ENCODE measurements at places on chromosomes 7 and 10.

DNA sequence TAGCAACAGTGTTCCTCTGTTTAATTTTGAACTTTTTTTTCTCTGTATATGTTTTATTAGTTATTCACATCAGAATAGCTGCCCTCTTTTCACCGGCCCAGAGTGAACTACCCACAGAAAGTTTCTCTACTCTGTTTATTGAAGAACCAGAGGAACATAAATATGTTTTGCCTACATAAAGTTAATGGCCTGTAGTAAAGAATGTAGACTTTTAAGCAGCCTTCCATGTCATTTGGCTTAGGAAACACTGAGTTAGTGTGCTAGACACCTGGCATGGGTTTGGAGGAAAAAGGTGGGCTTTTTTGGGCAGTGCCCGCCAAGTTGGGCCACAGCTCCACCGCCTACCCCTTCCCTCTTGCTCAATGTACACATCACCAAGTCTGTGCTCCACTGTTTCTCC is 8.9 kb upstream of the MEST start:
- DNase-seq, result no peak

- peak; percentile 64 for DNase-seq
Measured at GRCh38 chr7:116173051-116174028, 37.0 kb upstream of the TES start.

GRCh38 chr10:79111846-79112614 is 43.3 kb downstream of the ZMIZ1 start:
- no peak for DNase-seq

- no peak for DNase-seq
Measured at GRCh38 chr7:141178486-141179135, 104.7 kb downstream of the TMEM178B start.

GRCh38 chr7:64839910-64840309 is 45.7 kb downstream of the ZNF138 start:
- no peak for DNase-seq

GRCh38 chr10:33102071-33102470 is 144.0 kb upstream of the ITGB1 start:
- DNase-seq, result no peak

- no peak for DNase-seq
Measured at GRCh38 chr10:11166550-11166949, 148.9 kb downstream of the CELF2 start.

DNA sequence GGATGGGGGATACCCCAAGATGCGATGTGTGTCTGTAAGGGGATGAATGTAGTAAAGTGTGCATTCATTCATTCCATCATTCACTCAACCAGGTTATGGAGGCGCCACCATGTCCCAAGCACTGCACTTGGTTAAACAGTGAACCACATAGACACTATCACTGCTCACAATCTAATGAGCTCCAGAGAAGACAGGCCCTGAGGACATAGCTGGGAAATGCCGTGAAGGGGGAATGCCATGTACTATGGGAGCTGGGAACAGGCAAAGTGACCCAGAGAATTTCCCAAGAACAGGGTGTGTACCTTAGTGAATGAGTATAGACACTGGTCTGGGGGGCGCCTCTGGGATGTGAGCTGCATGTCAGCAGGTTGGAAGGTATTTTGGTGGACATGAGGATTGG is 44.5 kb upstream of the LBX1 start:
- DNase-seq, result no peak

GRCh38 chr7:41219276-41219675 is 483.6 kb downstream of the INHBA start:
- no peak for DNase-seq

- no peak for DNase-seq
Measured at GRCh38 chr10:133523631-133524203, 3.4 kb upstream of the CYP2E1 start.

DNA sequence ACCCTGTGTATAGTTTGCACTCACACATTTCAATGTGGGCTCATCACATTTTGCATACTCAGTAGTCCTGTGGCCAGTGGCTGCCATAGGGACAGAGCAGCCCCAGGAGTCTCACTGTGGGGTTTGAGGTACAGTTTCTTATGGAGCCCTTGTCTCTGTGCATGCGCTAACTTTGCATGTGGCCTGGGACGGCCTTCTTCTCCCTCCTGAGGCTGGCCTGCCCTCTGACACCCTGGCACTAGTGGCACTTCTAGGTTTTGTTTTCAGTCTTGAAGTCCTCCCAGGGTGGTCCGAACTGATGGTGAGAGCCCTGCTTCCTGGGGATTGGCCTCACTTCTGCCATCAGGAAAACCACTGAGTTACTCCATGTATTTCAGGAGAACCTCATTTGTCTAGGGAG is 21.2 kb downstream of the NACAD start:
- DNase-seq, result no peak

GRCh38 chr10:91711885-91712680 is 79.2 kb upstream of the PPP1R3C start:
- DNase-seq, result no peak

GRCh38 chr10:33793793-33794192 is 459.3 kb upstream of the NRP1 start:
- no peak for DNase-seq

- no peak for DNase-seq
Measured at GRCh38 chr7:106855540-106856132, 9.4 kb upstream of the PIK3CG start.

Measured in common myeloid progenitor, CD34-positive (primary cell).